ENCODE measurements at places on chromosomes 1 and 21. TPM values are rescaled to one million over a fixed set of nuclear protein-coding genes. Genes with fewer than 3 reads are reported as not detected.

Gene TMEM51
- total RNA-seq, result 2.8 TPM

DNA sequence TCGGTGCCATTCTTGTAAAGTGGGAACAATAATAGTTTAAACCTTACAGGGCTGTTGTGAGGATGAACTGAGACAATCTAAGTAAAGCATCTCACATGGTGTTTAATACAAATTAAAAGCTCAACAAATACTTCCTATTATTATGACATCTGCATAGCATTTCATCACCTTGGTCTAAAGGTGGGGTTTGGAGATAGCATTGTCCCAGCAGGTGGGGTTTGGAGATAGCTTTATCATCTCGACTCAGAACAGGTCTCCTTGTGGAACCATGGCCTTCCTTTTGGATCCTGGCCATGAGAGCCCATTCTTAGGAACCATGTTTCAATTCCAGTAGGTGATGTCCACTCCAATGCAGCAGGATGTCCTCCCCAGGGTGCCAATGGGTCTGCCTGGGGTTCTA is 20.6 kb upstream of the C8B start:
- DNase-seq, result no peak

DNA sequence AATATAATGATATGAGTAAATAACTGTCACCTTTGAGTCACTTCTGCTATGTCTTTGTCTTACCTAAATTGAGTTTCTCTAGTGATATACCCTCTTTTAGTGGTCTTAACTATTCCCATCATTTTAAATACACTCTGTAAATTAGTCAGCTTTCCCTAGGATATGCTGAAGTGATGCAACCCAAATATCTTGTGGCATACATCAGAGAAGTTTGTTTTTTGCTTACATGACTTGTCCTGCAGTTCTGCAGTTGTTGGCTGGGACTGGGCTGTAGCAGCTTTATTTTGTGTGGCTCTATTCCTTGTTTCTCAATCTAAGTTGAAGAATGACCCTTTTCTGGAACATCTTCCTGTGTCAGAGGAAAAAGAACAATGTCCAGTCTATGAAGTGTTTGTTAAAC is 76.4 kb downstream of the TTC3 start:
- no peak for DNase-seq

DNA sequence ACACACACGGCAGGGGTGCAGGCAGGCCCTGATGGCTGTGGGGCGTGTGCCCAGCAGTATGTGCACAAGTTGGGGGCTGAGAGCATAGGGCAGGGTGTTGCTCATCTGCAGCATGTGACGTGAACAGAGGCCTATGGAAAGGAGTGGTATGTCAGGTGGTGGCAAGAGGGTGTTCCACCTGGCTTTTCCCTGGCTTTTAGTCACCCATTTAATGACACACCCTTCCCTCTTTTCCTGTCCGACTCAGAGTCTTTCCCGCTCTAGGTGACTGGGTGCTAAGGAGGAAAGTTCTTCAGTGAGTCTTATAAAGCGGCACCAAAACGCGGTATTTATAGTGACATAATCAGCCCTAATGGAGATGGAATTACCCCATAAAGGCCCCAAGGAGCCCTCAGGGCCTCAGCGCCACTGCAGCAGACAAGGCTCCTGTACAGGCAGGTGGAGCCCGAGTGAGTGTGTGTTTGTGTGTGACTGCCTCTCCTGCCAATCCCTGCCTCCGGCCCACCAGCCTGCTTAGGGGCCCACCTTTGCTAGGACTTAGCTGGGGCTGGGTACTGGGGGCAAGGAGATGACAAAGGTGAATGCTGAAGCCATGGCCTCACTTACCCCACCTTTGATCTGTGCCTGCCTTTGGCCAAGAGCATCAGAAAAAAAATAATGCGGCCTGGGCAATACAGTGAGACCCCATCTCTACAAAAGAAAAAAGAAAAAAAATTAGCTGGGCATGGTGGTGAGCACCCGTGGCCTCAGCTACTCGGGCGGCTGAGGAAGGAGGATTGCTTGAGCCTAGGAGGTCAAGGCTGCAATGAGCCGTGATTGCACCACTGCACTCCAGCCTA is 3.3 kb upstream of the EPHA2 start:
- DNase-seq, result no peak

DNA sequence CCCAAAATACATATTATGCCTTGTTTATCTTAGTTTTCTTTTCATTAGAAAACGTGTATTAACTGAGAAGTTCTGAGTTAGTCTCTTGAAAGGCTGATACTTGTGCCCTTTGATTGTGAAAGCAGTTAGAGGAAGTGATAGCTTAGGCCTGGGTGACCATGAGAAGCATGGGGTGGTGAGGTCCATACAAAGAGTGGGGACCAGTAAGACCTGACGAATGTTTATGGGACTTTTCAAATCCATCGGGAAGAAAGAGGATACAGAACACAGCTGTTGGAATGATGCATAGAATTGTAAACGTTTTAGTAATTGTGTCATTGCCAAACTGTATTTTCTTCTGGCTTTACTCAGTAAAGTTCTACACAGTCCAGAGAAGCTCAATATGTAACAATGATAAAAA is 259.8 kb downstream of the LMO4 start:
- no peak for DNase-seq

Gene SDHC
- 466 TPM for total RNA-seq

Gene CACHD1
- 5.7 TPM for total RNA-seq

Gene SPRR1A
- total RNA-seq, result not detected

- DNase-seq, result no peak
Measured at GRCh38 chr1:153525088-153525728, 10.6 kb downstream of the S100A6 start.

DNA sequence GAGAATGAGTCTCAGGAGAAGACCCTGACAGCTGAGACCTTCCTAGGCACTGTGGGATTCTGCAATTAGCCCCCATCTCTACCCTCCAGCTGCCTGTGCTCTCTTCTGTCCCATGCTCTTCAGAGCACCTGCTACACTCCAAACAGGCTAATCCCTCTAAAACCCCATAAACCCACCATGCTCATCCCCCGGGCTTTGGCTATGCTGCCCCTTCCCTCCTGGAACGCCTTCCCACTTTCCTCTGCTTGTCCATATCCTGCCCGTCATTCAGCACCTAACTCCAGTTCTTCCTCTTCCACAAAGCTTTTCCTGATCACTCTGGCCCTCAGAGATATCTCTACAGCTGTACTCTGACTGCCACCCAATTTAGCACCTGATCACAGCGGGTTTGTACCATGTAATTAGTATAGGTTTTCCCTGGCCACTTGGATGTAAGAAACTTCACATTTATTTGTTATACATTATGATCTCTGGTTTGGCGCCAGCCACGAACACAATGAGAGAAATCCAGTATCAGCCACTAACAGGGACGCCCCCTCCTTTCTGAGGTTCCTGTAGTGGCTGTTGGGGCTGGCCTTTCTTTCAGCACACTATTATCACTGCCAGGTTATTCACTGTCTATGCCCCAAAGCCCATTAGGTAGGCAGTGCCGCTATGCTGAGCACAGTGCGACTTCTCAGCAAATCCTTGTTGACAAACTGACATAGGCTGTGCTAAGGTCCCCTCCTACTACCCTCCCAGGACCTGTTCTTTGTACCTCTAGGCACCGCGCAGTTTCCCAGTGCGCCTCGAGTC is 45.1 kb downstream of the CDC7 start:
- DNase-seq, result no peak

Gene LDLRAD1
- not detected for total RNA-seq

Gene CD1E
- not detected for total RNA-seq

DNA sequence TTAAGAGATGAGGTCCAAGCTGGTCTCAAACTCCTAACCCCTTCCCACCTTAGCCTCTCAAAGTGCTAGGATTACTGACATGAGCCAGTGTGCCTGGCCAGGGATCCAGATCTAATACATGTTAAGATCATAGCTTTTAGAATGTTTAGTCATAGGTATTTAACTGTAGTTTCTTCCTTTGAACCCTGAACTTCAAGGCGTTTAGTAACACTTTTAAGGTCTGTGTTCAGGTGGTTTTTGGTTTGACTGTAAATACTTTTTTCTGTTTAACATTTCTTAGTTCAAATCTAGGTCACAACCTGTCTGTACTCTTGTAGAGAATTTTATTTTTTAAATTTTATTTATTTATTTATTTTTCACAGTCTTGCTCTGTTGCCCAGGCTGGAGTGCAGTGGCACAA is 28.1 kb downstream of the RAP1A start:
- DNase-seq, result no peak

- no peak for DNase-seq
Measured at GRCh38 chr1:41649396-41650027, 165.0 kb upstream of the EDN2 start.

- DNase-seq, result no peak
Measured at GRCh38 chr1:238998577-238998976, 387.8 kb upstream of the CHRM3 start.

Gene EGLN1
- 32.7 TPM for total RNA-seq

DNA sequence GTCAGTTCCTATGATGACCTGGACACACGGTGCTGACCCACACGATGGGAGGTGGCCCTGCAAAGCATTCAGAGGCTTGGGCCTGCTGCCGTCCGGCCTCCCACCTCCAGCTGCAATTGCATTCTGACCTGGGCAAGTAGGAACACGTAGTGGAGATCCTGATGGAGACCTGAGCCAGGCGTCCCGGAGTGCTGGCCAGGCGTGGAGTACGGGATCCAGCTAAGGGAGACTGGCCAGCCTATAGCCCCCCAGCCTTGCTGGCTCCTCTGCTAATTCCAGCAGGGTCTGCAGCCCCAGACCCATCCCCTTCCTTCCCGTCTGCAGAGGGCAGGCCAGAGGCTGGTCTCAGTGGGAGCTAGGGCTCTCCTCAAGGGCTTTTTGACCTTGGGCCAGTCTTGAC is 11.2 kb downstream of the CD46 start:
- no peak for DNase-seq

GRCh38 chr1:171984262-171984661 is 143.0 kb downstream of the DNM3 start:
- peak; percentile 31 for DNase-seq

Gene BGLAP
- total RNA-seq, result not detected

DNA sequence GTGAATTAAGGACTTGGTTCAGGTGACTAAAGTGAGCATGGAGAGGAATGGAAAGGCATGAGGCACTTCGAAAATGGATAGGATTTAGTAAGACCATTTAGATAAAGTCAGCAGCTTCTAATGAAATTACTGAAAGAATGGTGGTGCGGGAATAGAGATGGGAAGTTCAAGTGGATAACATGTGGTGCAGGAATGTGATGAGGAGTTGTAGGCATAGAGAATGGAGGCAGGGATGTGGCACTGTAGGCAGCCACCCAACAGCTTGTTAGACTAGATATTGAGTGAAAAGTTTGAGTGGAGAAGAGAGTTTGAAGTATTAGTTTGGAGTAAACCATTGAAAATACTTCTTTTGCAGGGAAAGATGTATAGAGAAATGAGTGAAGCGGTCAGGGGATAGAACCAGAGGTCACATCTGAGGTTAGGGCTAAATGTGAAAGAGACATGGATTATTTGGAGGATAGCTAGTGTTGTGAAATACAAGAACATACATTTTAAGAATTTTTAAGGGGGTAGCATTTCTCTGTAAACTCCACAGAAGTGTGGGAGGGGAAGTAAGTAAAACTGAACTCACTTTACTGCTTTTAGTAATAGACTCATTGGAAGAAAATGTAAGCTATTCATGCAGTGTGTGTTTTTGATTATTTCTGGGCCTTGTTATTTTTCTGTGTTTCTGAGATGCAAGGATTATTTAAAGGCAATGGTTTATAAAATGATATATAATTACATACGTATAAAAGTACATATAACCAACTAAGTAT is 46.2 kb downstream of the DYRK1A start:
- no peak for DNase-seq

DNA sequence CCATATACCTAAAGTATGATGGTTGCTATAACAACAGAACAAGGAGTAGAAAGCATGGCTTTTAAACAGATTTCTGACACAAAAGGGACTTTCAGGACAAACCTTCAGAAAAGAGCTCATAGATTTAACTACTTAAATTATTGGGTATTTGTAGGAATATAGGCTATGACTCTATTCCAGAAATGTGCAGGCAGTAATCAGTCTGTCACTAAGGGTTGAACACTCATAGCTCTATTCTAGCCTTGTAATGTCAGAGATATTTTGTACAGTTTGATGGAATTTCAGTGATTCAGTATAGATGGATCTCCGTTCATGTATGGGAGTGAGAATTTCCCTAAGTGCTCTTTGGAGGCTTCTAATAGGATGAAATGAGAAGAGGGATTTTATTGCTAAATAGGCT is 82.8 kb downstream of the EXTL2 start:
- no peak for DNase-seq

GRCh38 chr1:88472298-88472697 is 211.8 kb upstream of the PKN2 start:
- no peak for DNase-seq

Gene ADAMTS1
- 172 TPM for total RNA-seq

- peak; percentile 40 for DNase-seq
Measured at GRCh38 chr1:245298781-245299180, 144.0 kb downstream of the KIF26B start.

Gene SLC1A7
- total RNA-seq, result not detected

DNA sequence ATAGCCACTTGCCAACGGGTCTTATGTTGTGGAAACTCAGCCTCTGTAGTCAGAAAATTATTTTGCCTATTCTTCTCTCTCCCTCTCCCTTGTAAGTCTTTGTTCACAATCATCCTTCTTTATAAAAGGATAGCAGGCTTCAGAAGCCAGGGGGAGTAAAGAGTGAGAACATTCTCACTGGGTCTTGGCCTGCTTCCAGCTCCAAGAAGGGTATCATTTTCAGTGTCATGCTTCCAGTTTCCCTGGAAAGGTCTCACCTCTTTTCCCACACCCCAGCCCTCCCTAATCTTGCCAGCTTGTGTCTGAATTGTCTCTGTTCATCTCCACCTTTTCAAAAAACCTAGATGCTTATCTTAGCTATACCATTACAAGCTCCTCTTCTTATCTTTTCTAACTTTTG is 346.2 kb upstream of the LRRC7 start:
- DNase-seq, result no peak

DNA sequence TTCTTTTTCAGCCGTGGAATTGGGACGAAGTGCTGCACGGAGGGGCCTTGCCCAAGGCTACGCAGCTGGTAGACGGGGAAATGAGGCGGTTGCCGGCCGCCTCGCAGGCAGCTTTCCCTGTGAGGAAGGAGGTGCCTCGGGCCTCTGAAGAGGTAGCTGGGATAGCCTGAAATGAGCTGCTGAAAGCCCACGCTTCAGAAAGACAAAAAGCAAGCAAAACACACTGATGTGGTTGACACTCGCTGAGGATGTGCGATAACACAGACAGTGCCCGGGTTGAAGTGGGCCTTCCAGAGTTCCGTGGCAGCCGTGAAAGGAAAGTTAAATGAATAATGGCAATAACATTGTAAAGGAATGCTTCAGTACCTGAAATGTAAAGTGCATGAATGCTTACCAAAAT is 47.2 kb downstream of the S1PR1 start:
- no peak for DNase-seq

GRCh38 chr1:91555074-91555730 is 54.6 kb downstream of the CDC7 start:
- DNase-seq, result no peak

Gene LCE1D
- total RNA-seq, result not detected

DNA sequence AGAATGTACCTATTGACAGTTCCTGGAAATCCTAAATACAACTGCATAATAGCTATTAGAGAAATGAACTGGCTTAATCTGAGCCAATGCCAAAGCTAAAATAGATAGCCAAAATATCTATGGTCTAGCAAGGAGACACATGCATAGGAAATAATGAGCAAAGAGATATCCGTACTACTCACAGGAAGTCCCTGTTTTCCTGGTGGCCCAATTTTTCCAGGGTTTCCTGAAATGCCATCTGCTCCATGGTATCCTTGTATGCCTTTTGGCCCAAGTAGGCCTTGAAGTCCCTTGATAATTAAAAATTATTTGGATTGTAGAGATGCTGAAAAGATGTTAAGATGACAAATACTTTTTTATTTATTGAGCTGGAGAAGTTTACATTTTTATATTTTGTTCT is 108.4 kb upstream of the ZNHIT6 start:
- DNase-seq, result no peak

Gene PYHIN1
- not detected for total RNA-seq

- peak; percentile 27 for DNase-seq
Measured at GRCh38 chr1:84301004-84301784, at the start of gene SAMD13. Gene SAMD13, plus strand, starts transcription at chr1:84301708. Its CDS starts 1,527 bp downstream, at chr1:84303235.

All from MG63 (cell line).